ENCODE measurements at places on chromosomes 3 and 15.

- DNase-seq, result peak; percentile 6
Measured at GRCh38 chr3:81218023-81218422, 543.4 kb downstream of the GBE1 start.

GRCh38 chr15:67547836-67548235, 5.3 kb downstream of the MAP2K5 start:
- no peak for DNase-seq

DNA sequence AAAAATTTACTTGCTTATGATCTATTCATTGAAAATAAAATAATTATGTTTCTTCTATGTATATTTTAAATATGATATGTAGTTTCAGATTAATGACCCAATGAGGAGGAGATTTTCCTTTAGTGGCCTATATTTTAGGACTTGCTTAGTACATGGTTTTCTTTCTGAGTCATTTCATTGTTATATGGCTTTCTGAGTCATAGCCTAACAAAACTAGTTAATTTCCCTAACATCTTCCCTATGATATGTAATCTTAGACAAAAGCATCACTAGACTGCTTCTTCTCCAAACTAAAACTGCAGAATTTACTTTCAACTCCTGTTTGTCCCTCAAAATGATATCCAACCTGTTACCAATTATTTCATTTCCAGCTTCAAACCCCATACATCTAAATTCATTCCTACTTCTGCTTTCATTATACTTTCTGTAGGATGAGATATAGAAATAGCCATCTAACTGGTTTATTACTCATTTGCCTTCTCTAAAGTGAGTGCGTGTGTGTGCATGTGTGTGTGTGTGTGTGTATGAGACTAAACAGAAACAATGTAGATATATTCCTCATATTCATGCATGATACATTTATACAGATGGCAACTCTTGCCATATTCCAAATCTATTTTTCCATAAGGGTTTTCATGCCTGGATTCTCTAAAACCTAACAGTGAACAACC, 915.0 kb upstream of the GBE1 start:
- no peak for DNase-seq

- peak; percentile 79 for DNase-seq
Measured at GRCh38 chr3:129360171-129360611, 68.2 kb downstream of the EFCAB12 start.

GRCh38 chr15:68930268-68931022, at the start of gene SPESP1:
SPESP1 (plus strand) TSS chr15:68930525; CDS start chr15:68930654, 129 bp downstream.
- peak; percentile 19 for DNase-seq

- no peak for DNase-seq
Measured at GRCh38 chr3:101279765-101280385, 40.5 kb downstream of the IMPG2 start.

- peak; percentile 66 for DNase-seq
Measured at GRCh38 chr3:123884203-123884831, at the start of gene MYLK. MYLK (minus strand) TSS chr3:123884332; CDS start chr3:123793841, 90,491 bp downstream.

- no peak for DNase-seq
Measured at GRCh38 chr3:29454161-29454611, 173.3 kb downstream of the RBMS3 start.

DNA sequence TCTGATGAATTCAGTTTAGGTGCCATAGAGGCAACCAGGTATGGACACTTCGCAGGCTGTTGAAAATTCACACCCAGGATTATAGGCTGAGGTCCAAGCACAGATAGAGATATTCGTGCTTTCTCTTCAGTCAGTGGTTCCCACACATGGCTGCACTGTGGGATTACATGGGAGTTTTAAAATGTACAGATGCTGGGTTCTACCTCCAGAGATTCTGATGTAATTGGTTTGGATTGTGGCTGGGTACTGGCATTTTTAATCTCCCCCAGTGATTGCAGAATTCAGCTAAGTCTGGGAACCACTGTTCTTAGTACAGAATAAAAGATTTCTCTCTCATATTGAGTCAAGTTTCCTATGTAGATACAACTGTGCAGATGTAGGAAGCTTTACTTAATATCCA, 91.6 kb downstream of the FOXB1 start:
- DNase-seq, result no peak

DNA sequence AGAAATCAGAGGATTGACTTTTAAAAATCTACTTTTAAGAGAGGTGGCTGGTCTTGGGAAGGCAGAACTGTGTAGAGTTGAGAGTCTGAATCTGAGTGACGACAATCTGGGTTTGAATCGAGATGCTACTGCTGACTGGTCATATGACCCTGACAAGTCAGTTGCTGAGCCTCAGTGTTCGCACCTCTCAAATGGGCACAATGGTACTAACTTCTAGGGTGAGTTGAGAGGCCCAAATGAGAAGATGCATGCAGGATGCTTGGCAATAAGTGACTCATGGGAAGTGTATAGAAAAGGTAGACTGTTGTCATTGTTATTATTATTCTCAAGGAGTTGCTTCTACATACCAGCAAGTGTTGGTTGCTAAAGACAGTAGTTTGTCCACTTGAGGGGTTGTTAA, 10.3 kb downstream of the CACNA2D3 start:
- DNase-seq, result no peak

- no peak for DNase-seq
Measured at GRCh38 chr15:93816815-93817214, 414.5 kb upstream of the MCTP2 start.

GRCh38 chr15:98003518-98003917, 43.0 kb downstream of the ARRDC4 start:
- no peak for DNase-seq

DNA sequence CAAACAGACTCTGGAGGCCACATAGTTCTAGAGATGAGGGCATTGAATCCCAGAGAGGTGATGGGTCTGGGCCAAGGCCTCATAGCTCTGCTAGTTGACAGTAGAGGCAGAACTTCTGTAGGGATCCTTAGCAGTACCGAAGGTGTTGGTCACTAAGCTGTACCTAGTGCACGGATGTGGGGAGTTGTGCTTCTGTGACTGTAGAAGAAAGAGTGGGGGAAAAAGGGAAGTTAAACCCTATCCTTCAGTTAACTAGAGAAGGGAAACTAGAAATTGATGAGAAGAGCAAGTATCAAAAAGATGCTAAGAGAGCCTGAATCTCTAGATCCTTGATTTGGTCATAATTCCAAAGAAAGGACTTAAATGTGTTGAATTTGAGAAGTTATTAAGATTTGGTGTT, 186.7 kb downstream of the NFKBIZ start:
- DNase-seq, result no peak

DNA sequence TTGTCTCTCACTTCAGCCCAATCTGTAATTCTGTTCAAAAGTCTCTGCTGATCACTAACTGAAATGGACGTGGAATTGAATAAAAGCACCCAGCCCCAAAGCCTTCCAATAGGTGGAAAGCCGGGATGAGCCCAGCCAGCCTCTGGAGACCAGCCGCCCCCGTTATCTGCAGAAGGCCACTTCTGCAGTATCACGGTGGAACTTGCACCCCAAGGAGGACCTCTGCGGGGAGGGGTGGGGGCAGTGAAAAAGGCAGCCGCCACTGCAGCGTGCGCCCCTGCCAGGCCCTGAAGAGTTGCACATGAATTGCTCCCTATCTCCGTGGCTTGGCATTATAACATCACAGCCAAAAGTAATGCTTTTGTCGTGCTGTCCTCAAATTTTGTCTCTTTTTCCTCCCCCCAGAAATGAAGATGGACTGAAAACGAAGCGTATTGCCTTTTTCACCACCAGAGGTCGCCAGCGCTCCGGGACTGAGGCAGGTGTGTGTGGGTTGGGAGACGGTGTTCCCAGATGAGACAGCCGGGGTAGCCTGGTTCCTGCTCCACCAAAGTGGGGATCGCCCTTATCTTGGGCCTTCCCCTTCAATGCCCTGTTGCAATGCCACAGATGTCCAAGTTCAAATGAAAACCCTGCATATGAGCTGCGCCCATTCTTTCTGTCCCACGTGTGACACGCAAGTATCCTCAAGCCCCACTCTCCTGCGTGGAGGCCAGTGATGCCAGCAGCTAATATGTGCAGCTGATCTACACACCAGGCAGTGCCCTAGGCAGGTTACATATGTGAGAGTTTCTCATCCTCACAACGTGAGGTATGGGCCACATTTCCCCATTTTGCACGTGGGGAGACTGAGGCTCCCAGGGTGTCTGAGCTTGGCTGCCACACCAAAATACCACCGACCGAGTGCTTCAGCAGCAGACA, 96.0 kb downstream of the LRRK1 start:
- peak; percentile 75 for DNase-seq

DNA sequence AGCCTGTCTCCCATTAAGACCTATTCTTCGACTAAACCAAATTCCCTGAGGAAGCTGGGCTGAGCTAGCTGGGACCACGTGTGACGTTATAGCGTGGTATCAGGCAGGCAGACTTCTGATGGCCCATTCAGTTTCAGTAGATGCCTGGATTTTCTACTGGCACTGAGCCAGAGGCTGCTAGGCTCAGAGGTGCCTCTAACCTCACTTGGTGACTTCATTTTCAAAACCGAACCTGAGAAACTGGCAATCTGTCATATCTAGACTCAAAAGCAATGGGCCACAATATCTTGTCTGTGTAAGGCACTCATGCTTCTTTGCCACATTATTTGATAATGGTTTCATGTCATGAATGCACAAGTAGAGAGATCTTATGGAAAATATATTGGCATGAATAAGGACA, 352.1 kb upstream of the AZI2 start:
- DNase-seq, result no peak

DNA sequence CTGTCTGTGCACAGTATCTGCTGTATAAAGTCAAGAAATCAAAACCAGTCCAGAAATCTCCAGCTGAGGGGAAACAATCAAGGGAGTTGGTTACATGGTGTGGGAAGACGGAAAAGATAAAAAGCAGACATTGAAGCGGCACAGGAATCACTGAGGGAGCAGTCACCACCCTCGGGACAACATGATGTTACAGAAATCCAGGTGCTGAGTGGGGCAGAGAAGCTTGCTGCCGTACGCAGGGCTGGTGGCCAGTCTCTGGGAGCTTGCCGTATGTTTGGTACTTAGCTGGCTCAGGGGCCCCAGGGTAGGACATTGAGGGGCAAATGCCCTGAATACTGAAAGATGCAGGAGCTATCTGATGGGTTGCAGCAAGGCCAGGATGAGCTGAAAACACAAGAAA, 237.9 kb downstream of the EDEM1 start:
- DNase-seq, result no peak

- DNase-seq, result no peak
Measured at GRCh38 chr3:110133971-110134370, 796.6 kb upstream of the DPPA4 start.

- DNase-seq, result no peak
Measured at GRCh38 chr3:99965077-99965476, 147.4 kb downstream of the CMSS1 start.

GRCh38 chr3:78519281-78519680, 1248.5 kb downstream of the ROBO1 start:
- DNase-seq, result no peak

DNA sequence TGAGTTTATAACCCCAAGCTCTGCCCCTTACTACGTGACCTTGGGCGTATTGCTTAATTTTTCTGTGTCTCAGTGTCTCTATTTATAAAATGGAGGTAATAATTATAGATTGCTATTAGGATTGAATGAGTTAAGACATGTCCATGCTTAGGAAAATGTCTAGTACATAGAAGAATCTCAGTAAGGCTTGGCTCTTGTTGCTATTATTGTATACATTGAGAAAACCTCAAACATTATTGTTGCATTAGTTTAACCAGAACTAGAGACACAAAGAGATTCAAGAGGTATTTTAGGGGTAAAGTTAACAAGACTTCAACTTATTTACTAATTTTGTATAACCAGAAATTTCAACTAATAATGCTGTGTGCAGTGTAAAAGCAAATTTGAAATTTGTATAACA, 66.7 kb downstream of the MEF2A start:
- no peak for DNase-seq

- DNase-seq, result peak; percentile 63
Measured at GRCh38 chr3:51955893-51956770, 951 bp downstream of the GPR62 start.

- no peak for DNase-seq
Measured at GRCh38 chr3:30502051-30502741, 104.2 kb upstream of the TGFBR2 start.

DNA sequence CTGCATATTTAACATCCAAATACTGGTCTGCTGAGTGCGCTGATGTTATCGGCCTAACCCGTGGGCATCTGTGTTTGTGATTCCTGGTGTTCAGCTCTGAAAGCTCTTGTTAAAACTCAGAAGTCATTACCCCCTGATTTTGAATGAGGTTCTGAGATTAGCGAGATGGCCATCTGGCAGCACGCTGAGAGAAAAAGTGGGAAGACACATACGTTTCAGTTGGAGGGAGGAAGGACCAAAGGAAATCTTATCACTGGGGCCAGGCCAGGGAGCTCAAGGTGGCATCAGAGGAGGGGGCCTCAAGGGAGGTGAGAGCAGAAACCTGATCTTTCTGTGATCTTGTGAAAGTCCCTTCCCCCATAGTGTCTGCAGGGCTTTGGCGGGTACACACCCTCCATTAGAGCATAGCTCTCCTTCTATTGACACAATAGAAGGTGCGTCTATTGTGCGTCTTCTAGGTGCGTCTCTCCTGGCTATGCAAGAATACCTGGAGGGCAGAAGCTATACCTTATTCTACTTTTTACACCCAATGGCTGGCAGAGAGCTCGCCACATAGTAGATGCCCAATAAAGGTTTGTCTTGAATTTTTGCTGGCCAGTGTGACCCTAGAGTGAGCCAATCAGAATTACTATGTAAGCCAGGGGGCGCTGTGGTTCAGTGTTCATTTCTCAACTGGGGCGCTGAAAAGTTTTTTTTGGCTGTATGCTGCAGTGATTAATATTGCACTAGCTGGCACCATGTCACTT, 182.4 kb downstream of the SHQ1 start:
- peak; percentile 75 for DNase-seq

- DNase-seq, result no peak
Measured at GRCh38 chr15:83794209-83794608, 140.3 kb downstream of the ADAMTSL3 start.

DNA sequence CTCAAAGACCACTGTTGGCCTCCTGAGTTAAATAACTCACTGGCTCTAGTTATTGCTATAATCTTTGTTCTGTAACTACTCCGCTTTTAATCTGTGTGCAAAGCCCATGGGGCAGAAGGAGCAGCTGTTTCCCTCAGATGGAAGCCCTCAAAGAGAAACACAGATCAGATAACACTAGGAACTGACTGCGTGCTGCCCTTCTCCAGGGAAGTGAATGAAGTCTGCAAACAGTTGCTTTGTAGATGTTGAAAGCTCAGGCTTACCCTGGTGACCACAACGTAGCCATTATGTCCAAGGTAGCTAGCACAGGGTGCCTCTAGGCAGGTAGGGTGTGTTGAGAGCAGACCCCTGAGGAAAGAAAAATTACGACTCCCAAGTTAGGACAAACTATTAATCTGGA, 152.3 kb upstream of the STAC start:
- DNase-seq, result peak; percentile 38

DNA sequence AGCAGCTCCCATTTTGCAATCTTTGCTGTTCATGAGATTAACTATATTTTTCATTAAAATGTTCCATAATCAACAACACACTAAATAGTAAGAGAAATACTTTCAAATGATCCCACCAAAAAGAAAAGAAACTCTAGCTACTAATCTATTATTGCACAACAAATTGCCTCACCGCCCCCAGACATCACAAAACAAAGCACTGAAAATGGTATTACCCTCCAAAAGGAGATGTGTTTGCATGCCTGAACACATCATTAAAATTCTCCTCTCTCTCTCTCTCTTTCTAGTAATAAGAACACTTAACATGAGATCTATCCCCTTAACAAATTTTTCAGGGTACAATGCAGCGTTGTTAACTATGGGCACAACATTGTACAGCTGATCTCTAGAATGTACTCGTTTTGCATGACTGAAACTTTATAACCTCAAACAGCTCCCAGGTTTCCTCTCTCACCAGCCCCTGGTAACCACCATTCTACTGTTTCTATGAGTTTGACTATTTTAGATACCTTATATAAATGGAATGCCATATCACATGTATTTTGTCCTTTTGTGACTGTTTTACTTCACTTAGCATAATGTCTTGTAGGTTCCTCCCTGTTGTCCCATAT, 33.1 kb downstream of the WNT5A start:
- DNase-seq, result no peak
